ENCODE measurements at places on chromosomes 2 and 18.
A peak's percentile ranks its signal among the peaks of the same experiment; 100 is the strongest.

- DNase-seq = peak; percentile 2
Measured at GRCh38 chr2:20615466-20616241, 35.2 kb downstream of the HS1BP3 start.

GRCh38 chr2:181095486-181095885 lies 115.1 kb downstream of the UBE2E3 start:
- no peak for DNase-seq

DNA sequence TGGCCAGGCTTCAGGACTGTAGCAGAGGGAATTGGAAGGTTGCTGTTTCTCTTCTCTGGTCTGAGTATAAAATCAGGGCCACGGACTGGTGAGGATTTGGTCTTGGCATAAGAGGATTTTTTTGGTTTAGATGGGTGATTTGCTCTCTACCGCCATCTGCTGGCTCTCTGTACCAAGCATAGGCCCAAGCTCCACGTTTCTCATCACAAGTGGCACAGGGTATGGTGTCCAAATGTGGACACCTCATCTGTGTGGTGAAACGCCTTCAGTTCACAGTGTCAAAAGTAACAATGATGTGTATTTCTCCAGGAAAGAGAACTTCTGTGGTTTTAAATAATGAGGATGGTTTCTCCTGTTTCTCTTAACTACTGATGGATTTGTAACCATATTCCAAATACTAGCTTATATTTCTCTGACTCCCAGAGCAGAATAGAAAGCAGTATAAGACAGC lies 115.1 kb downstream of the EML6 start:
- DNase-seq = peak; percentile 72

DNA sequence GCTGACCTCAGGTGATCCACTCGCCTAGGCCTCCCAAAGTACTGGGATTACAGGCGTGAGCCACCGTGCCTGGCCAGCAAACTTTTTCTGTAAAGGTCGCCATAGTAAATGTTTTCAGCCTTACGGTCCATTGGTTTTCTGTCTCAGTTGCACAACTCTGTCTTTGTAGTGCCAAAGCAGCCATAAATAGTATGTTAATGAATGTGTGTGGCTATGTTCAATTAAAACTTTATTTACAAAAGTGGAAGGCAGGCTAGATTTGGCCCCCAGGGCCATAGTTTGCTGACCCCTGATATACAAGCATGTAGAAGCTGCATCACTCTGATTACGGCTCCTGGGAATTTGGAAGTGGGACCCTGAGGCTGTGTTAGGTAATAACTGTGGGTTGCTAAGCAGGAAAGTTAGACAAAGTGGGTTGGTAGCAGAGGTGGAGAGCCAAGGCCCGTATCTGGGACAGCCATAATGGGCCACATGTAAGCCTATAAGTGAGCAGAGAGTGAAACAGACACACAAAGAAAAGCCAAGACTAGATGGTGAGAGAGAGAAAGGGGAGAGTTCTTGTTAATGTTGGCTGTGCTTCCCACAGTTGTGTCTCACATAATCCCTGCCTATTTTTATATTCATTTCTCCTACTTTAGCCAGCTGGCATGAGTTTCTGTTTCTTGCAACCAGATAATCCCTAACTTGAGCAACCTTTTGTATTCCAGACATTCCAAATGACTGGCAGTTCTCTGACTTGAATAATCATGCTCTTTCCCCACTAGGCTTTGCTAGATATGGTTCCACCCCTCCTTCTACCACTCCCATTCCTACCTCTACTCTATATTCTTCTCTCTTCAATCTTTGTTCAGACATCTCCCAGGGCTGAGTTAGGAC lies 223.3 kb upstream of the STON1 start:
- no peak for DNase-seq

GRCh38 chr2:169975221-169975620 lies 148.0 kb downstream of the UBR3 start:
- DNase-seq = no peak

DNA sequence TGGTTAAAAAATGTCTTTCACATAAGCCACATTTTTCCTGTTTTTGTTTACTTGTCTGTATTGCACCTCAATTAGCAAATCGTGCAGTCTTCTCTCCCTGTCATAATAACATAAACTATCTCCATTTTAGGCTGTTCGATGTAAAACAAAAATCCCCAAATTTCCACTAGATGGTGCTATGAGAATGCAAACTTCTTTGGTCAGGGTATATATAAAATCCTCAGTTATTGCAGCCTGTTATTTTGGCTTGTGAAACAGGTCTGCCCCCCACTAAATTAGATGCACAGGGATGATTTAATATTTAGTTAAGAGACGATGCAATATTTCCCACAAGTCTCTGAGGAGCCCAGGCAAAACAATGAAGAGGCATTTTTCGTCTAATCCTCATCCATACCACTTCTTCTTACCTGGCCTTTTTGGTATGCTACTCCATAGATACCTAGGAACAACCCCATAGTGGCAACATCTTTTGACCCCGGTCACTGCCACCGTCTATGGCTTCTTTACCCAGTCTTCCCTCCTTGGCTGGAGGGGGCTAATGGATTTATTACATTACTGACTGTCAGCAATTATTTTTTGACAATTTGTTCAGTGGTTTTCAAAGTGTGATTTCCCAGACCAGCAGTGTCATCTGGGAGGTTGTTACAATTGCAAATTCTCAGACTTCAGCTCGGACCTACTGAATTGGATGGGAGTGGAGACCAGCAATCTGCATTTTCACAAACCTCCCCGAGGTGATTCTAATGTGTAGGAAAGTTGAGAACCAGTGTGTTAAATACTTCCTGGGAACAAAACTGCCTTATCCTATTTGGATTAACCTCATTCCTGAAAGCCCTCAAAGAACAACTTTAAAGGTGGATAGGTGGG lies 117.4 kb upstream of the CWC22 start:
- DNase-seq = no peak

All from dorsolateral prefrontal cortex (tissue), 122 donors.